ENCODE measurements at places on chromosomes 11 and 22.

GRCh38 chr22:28600546-28601143 lies 79.0 kb downstream of the TTC28 start:
- DNase-seq: peak; percentile 93

- peak; percentile 91 for DNase-seq
Observed at GRCh38 chr11:121578251-121578976, 125.6 kb upstream of the SORL1-AS1 start.

GRCh38 chr22:29729161-29729560 lies 9.4 kb downstream of the CABP7 start:
- DNase-seq: no peak

GRCh38 chr11:21121991-21122390 lies 452.6 kb downstream of the NELL1 start:
- DNase-seq: no peak

GRCh38 chr11:44573333-44573732 lies 7.9 kb downstream of the CD82 start:
- no peak for DNase-seq

DNA sequence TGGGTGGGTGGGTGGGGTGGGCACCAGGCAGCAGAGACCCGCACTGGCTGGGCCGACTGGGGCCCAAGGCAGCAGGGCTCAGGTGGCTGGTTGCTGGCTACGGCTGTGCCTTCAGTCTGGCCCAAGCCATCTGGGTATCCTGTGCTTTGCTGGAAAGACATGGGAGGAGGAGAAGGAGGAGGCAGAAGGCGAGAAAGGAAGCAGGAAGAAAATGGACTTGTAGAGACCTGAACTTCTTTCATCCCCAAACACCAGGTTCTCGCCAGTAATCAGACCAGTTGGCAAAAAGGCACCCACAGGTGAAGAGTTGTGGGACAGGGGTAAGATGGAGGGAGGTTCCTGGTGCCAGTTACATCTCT lies 78.8 kb downstream of the IGLL1 start:
- no peak for DNase-seq

DNA sequence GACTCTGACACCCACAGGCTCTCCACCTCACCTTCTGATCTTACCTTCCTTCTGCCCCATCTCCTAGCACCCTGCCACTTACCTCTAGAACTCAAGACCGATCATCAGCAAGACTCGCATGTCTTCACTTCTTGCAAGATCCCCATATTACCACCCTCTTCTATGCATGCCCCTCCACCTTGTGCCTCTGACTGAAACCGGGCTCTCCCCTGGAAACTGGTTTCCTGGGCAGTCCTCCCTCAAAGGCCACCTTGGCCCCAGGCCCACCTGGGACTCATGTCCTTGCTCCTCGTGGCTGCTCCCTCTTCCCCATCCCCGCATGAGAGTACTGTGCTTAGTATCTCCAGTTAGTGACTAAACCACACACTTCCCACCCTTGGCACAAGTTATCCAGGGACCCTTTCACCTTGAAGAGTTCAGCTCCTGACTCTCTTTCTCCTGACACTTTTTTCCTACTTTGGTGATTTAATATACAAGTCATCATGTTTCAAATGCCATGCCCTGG lies 136.7 kb downstream of the SPATA19 start:
- DNase-seq: no peak

GRCh38 chr11:130066338-130066737 lies 3.4 kb upstream of the APLP2 start:
- no peak for DNase-seq

DNA sequence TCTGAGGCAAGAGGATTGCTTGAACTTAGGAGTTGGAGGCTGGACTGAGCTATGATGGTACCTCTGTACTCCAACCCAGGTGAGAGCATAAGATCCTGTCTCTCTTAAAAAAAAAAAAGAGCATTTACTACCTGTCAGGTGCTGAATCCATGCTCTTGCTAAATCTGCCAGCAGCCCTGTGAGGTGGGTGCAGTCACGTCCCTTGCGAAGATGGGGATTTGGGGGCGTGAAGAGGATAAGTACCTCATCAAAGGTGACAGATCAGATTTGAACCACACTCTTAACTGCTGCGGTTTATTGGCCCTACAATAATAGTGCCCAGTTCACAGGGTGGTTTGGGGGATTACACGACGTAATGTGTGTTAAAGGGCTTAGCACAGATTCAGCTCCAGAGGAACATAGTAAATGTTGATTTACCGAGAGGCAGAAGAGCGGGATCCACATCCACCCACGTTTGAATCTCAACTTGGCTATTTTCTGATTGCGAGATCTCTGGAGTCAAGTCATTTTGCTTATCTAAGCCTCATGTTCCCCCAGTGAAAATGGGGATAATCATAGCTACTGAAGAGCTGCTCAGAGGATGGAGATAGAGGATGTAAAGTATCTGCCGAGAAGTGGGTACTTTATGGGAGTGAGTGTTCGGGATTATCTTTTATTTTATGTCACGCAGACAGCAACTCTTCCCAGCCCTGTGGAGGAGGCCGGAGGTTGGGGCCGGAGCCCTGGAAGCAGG lies 28.1 kb upstream of the LRRC10B start:
- DNase-seq: no peak

GRCh38 chr11:88701816-88702215 lies 364.0 kb downstream of the GRM5 start:
- DNase-seq: no peak

DNA sequence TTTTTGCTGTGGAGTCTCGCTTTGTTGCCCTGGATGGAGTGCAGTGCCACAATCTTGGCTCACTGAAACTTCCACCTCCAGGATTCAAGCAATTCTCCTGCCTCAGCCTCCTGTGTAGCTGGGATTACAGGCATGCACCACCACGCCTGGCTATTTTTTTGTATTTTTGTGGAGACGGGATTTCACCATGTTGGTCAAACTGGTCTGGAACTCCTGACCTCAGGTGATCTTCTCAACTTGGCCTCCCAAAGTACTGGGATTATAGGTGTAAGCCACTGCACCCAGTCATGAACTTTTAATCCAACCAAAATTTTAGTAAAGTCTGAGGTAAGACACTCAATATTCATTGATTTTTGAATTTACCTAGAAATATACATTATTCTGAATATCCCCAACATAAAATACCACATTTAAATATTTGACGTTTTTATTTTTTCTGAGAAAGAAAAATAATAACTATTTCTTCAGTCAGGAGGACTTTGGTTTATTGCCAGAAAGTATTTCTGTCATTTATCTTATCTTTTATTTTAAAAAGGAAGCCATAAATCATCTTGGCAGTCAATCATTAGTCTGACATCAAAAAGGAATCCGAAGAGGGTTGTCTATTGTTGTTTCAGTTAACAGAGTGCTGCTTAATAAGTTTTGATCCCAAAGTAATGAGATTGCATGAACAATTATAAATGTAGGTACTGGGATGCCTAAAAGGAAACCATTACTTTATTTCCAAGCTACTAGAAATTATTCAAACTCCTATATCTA lies 102.2 kb upstream of the GRIA4 start:
- no peak for DNase-seq

- DNase-seq: no peak
Observed at GRCh38 chr11:44992181-44992582, 41.5 kb upstream of the TP53I11 start.

DNA sequence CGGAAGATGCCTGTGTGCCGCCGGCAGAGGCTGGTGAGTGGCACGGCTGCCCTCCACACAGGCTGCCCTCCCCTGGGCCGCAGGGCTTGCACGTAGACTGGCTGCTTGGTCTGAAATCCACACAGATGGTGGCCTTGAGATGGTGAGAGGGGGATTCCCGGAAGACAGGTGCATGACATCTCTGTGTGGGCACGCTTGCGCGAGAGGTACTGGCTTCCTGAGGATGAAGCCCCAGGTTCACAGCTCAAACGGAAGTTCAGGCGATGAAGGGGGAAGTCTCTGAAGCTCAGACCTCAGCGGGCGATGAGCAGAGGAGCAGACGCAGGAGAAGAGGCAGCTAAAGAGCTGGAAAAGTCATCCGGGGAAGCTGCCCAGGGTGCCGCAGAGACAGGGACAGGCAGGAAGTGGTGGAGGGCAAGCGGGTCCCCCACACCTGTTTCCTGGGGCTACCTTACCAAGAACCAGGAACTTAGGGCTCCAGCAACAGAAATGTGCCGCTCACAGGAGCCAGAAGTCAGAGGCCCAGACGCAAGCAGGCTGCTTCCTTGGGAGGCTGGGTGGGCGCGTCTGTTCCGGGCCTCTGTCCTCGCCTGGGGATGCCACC lies 7.2 kb downstream of the CRELD2 start:
- peak; percentile 90 for DNase-seq

GRCh38 chr11:352456-353031 lies 16.8 kb upstream of the B4GALNT4 start:
- DNase-seq: no peak

GRCh38 chr11:15333407-15333806 lies 218.7 kb downstream of the INSC start:
- DNase-seq: no peak

DNA sequence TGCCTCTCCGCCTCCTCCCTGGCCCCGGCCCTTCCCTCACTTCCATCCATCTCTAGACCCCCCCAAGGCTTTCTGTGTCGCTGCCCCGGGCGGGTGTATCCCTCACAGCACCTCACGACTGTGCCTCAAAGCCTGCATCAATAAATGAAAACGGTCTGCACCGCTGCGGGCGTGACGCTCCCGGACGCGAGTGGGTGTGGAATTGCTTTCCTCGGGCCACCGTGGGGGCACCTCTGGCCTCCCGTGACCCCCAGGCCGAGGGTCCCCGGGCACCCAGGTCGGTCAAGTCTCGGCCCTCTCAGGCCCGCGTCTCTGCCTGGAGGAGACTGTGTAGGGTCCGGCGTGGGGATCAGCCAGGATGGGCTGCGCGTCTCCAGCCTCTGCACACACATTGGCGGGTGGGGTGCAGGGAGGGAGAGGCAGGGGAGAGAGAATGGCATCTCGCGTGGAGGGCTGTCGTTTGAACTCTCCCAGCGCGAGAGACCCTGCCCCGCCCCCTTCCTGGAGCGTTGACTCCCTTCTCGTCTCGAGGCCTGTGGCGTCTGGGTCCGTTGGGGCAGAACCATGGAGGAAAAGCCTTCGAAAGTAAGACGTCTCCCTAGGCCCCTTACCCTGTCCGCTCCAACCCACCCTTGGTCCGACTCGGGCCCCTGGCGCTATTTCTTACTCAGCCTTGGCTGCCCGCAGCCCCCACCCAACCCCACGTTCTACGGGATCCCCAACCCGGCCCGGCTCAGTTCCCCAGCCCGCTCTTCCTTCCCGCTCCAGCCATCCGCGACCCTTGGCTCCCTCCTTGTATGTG lies at the start of gene CATSPERZ:
Gene CATSPERZ (plus strand): TSS at position 512 of the 802 bp plus-strand sequence. CDS start 53 bp downstream, at position 565.
- no peak for DNase-seq

GRCh38 chr22:21080435-21081137 lies 34.8 kb downstream of the LRRC74B start:
- DNase-seq: no peak

- peak; percentile 67 for DNase-seq
Observed at GRCh38 chr11:63888170-63889086, 28.5 kb downstream of the RCOR2 start.

GRCh38 chr11:90491466-90491865 lies 268.6 kb upstream of the CHORDC1 start:
- no peak for DNase-seq

DNA sequence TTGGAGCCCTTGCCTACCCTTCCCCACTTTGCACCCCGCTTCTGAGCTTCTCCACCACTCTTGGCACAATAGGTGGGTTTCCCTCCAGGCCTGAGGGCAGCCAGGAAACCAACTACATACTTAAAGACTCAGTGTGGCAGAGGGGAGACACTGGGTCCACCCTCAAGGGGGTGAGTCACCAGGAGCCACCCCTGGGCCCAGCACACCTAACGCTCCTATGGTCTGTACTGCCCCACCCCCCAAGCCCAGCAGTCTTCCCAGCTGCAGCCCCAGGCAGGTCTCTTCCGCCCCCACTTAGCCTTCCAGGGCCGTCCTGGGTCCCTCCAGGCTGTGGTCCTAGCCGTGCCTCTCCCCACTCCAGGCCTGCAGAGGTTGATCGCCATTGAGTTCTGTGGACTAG lies 3.2 kb upstream of the TMPRSS13 start:
- no peak for DNase-seq

- DNase-seq: no peak
Observed at GRCh38 chr22:34841911-34842310, 224.0 kb upstream of the ISX start.

GRCh38 chr11:128575174-128575960 lies 12.0 kb downstream of the ETS1 start:
- no peak for DNase-seq

GRCh38 chr11:69640995-69641581 lies at the start of gene CCND1:
TSS of gene CCND1 (plus strand) at chr11:69641156. CDS start at chr11:69641314, 158 bp downstream.
- peak; percentile 57 for DNase-seq

DNA sequence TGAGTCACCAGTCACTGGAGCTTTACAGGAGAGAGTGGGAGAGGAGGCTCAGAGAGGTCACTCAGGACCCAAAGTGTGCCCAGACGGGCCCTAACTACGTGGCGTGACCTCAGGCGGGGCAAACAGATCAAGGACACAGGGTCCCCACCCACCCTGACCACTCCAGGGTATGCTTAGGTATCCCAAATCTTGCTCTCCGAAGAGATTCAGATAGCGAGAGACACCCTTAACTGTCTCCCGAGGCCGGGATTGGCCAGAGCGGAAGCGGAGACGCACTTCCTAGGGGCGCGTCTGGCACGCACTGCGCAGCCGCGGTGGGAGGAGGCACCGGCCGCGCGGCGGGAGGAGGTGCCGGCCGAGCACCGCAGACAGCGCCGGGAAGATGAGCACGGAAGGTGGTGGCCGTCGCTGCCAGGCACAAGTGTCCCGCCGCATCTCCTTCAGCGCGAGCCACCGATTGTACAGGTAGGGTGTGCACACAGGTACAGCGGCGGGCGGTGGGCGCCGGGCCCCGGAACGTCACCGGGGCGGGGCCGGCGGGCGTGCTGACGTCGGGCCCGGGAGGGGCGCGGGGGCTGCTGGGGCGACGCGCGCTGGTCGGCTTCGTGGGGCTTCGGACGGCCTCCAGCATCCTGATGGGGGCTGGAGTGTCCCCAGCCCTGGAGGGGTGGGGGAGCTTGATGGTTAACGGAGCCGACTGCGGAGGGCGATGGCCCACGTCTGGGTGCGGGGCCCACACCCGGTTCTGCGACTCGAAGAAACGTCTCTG lies at the start of gene PTS:
Gene PTS (plus strand): TSS at position 367 of the 769 bp plus-strand sequence. CDS start 16 bp downstream, at position 383.
- DNase-seq: peak; percentile 84

DNA sequence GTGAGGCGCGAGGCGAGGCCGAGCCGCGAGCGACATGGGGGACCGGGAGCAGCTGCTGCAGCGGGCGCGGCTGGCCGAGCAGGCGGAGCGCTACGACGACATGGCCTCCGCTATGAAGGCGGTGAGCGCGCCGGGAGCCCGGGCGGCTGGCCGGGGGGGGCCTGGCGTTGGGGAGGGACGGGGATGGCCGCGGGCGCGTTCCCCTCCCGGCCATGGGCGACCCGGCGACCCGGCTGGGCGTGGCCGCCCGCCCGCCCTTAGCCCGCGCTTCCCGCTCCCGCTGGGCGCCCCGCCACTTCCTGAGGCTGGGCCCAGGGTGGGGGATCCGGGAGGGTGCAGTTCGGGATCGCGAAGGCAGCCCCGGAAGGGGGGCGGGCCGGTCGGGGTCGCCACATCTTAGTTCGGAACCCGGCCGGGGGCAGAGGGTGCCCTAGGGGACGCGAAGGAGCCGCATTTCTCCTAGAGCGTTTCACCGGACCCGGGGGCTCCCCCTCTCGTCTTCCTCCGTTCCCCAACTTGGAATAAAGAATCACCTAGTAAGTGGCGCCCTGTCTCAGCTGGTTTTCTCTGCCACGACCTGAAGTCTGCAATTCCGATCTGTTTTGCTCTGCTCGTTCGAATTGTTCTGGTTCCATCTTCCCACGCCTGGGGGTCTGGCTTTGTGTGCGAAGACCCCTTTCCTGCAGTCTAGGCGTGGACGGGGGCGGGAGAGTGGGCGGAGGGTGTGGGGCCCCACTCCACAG lies 536 bp downstream of the YWHAH start:
- peak; percentile 13 for DNase-seq

- DNase-seq: no peak
Observed at GRCh38 chr11:76657187-76658170, 13.1 kb downstream of the LRRC32 start.

GRCh38 chr11:83222499-83222898 lies 29.0 kb downstream of the ANKRD42 start:
- no peak for DNase-seq

Data from Kasumi-1 (cell line).